Fibroblast of skin of left biceps (primary cell): ENCODE measurements at places on chromosomes 2 and 18.
A peak's percentile ranks its signal among the peaks of the same experiment; 100 is the strongest.

- DNase-seq, result no peak
These were observed 72.5 kb upstream of the RGPD5 start for GRCh38 chr2:109721626-109722025.

DNA sequence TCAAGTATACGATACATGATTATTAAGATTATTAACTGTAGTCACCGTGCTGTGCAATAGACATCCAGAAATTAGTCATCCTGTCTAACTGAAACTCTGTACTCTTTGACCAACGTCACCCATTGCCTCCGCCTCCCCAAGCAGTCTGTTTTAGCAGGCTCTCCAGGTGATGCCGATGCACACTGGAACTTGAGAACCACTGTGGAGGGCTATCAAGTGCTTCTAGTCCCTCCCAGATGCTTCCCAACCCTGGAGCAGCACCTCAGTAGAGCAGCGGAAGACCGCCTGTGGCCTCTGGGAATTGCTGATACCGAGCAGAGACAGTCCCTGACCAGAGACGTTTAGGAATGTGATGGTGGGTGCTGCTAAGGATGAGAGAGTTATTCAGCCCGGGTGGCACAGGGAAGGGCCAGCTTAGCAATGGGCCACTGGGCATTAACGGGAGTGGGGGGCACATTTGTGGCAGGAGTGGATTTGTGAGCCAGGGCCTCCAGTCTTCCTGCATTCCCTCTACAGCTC is 50.7 kb downstream of the LIPG start:
- no peak for DNase-seq

DNA sequence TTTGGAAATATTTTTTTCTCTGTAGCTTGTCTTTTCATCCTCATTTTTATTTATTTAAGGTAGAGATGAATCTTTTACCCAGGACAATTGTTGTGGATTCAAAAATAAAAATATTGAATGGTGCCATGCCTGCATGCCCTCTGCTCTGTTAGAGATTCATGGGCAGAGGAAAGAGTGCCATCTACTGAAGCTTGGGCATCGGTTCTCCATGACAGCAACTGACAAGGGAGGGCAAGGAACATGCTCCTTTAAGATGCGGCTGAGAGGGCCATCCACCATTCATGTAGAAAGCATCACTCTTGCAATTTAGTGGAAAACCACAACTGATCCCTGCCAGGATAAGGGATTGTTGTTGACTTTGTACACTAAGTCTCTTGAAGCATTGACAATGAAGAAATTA is 79.9 kb downstream of the PARD3B start:
- DNase-seq, result no peak

DNA sequence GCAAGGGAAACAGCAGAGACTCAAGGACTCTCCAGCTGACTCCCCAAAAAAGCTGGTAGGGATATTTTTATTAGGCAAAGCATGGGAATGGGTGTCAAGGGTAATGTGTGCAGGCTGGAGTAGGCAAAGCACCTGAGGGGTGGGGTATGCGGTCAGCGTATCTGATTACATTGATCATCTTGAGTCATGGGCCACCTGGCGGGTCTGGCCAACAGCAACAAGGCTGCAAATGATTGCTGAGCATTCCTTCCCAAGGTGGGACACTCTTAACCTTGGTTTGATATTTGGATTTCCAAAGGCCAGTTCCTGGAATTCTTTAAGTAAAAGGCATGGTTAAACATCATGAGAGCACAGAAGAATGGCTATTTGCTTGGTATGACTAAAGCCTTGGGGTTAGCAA is 32.6 kb upstream of the CCBE1 start:
- DNase-seq, result no peak

DNA sequence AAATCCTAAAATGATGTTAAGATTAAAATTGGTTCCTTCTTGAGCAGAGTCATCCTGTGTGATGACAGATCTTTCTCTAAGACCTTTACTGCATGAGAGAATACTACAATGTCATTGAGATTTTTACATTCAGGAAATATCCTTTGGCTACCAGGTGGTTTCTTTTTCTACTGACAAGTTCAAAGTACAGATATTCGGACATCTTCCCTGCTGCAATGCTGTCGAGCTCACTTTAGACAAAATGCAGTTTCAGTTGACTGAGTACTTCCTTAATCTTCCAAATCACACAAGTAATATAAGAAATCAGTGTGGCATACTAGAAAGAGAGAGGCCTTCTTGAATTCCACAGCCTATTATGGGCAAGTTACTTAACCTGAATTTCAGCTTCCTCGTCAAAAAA is 207.9 kb upstream of the ACVR2A start:
- no peak for DNase-seq

- no peak for DNase-seq
These were observed 214.5 kb upstream of the FBXO11 start for GRCh38 chr2:48120759-48121242.

- DNase-seq, result no peak
These were observed 24.5 kb upstream of the LCLAT1 start for GRCh38 chr2:30422444-30423040.

DNA sequence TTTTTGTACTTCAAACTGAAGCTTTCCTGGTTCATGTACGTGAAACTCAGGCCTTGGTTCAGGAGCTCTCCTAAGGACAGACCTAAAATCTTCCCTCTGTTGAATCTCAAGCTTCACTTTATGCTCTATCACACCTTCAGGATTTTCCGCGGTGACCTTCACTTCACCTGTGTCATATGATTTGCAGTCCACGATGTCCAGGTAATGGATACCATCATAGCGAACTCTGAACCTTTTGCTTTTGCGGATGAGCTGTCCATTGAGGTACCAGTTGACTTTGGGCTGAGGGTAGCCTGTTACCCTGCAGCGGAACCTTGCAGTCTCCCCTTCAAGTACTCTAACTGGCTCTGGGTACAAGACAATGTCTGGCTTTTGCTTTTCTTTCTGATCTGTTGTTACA is 31.2 kb downstream of the TTN start:
- no peak for DNase-seq

GRCh38 chr2:198054299-198054698 is 249.9 kb downstream of the PLCL1 start:
- no peak for DNase-seq

DNA sequence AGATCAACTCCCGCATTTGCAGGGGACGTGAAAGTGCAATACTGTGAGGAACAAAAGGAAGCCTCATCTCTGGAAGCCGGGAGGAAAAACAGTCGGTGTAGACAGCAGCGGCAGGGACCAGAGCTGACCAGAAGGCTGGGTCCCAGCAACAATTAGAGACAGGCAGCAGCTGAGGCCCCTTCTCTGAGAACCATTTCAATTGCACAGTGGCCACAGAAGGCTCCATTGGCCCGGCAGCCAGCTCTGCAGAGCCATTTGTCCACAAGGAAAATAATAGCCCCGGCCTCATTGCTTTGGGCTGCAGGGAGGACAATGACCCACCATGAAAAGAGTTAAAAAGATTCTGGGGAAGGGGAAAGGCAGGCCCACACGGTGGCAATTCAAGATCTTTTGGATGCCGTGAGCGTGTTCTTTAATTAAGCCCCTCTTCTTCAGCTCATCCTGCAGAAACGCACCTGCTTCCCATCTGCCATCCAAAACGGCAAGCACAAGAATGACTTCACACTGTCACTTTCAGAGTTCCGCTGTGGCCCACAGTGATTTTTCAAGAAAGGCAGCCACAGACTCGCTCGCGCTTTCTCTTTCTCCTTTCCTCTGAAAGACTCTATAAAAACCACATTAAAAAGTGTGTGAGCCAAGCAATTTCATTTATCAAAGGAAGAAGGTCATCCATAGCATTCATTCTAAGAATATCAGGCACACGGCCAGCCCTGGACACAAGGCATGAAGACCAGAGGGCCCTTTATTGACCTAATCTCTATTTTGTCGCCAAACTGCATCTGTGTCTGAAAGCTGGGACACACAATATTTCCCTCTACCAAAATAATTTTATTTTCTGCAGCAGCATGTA is 293.6 kb downstream of the SOX11 start:
- no peak for DNase-seq

GRCh38 chr2:39380525-39381150 is 56.4 kb downstream of the MAP4K3 start:
- DNase-seq, result peak; percentile 30
